Effector CD4-positive, alpha-beta T cell (primary cell): ENCODE measurements at places on chromosomes 3 and 15.

DNA sequence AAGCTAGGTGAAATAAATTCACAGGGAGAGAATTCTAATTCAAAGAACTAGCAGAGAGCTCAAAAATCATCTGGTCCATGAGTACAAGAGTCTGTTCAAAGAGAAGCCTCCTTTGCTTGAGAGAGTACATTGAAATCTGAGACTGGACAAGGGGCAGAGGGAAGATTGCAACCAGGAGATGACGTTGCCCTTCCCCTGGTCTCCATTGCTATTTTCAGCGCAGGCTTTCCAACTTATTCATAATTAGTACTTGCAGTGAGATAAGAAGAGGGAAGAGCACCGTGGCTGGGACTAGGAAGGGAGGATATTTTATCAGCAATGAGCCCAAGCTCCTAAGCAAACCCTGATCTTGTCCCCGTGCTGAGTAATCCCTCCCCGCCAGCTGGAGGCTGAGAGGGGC is 251.8 kb upstream of the RORA start:
- no peak for DNase-seq

- DNase-seq, result no peak
Measured at GRCh38 chr3:114435386-114436115, 141.7 kb downstream of the TIGIT start.

- DNase-seq, result no peak
Measured at GRCh38 chr3:62712746-62713145, 162.5 kb downstream of the CADPS start.

DNA sequence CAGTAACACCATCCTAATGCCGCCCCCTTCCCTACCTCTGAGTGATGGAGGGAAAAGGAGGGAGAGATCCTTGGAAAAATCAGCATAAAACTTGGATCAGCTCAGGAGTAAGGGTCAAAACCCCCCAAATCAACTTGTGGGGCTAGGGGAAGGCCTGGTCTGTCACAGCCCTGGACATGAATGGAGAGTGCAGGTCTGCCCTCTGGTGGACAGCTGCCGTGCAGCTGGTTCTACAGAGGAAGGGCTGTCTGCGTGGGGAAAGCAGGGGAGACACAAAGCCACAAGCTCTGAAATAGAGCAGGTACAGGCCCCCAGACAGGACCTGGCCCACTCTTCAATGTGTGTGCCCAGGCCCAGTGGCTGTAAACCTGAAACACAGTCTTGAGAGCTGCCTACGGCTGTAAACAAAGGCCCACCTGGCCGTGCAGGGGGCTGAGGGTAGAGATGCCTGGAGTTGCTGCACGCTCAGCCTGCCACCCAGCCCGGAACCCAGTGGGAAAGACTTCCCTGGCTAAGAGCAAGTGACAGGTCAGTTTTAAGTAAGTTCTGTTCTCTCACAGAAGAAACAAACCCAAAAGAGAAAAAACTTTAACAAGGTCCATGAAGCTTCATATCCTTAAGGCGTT is 16.4 kb downstream of the CLK3 start:
- peak; percentile 39 for DNase-seq

DNA sequence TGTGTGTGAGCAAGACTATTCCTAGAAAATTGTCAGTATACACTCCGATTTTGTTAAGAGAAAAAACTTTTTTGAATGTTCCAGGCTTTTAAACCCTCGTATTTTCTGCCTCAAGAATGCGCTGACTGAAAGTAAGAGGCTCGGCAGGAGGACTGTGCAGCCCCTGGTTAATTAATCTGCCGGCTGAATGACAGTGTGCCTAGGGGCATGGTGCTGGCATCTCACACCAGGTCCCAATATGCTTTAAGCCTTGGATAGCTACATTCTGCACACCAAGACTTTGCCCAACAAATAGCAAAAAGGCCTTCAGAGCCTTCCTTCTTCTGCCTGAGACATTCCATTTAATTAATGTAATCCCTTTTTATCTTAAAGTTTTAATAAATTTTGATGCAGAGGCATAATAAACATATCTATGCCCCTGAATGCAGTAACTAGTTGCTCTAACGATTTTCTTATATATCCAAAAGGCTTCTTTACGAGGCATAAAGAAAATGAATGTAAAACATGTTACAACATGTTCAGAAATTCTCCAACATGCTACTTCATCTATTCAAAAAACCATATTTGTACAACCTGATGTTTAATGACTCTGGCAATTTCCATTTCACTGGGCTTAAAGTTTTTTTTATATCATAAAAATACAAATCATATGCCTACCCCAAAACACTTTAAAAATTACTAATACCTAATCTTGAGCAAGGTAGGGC is 37.9 kb downstream of the DPH6 start:
- no peak for DNase-seq
